COLO829 (cell line): ENCODE measurements at places on chromosomes 5 and 9.
A peak's percentile ranks its signal among the peaks of the same experiment; 100 is the strongest.

GRCh38 chr9:98306384-98307145, 51.1 kb upstream of the TBC1D2 start:
- DNase-seq, result no peak

DNA sequence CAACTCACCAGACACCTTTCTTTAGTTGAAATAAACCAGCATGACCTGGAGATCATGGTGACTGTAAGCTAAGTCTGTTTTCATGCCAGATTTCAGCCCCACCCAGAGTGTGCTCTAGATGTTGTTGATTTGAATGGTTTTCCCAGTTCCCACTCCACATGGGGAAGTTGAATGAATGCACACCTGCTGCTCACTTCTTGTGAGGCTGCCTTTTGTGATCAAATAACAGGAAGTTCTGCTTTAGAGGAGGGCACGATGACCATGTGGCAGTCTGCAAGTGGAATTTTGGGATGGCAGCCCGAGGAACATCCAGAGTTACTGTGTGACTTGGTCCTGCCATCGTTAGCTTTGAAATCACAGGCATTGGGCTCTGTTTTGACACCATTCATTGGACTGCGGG, 18.7 kb downstream of the SLC46A2 start:
- DNase-seq, result no peak

DNA sequence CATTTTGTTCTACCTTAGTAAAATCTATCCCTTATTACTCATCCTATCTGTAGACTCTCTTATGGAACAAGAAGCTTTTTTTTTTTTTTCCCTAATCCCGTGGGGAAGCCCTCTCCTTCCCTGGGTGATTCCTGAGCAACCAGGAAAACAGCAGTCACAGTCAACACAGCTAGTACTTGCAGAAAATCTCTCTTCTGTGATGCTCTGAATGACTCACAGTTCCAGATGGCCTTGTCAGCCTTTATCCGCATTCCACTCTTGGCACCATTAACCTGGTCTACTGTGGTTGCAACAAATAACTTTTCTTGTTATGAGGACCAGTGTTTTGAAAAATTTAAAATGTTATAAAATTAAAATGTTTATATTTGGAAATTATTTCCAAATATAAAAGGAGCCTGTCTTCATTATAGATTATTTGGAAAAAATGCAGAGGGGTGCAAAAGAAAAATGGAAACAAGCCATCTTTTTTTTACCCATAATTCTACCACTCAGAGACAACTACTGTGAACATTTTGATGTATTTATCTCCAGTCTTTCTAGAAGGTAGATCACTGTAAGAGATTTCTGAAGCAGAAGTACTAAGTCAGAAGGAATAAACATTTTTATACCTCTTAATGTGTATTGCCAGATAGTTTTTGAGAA, 486.7 kb downstream of the RAB3C start:
- DNase-seq, result peak; percentile 69

GRCh38 chr9:128860937-128861336, 20.8 kb downstream of the KYAT1 start:
- DNase-seq, result no peak

- DNase-seq, result no peak
These were observed 11.8 kb upstream of the SCGB3A1 start for GRCh38 chr5:180603076-180603594.

DNA sequence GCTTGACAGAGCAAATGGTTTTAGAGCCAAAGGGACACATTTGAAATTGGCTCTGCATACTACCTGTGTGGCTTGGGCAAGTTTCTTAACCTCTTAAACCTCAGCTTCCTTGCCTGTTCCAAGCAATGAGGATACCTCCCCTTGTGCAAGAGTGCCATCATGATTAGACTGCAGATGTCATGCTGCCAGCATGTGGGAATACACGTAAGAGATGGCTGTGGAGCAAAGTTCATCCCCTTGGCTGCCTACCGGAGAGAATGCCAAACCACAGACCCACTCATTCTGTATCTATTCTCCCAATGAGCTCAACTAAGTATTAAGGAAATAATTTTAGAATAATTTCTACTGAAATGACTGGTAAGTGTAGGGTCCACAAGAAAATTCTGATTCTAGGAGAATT, 101.3 kb downstream of the WDR41 start:
- no peak for DNase-seq

DNA sequence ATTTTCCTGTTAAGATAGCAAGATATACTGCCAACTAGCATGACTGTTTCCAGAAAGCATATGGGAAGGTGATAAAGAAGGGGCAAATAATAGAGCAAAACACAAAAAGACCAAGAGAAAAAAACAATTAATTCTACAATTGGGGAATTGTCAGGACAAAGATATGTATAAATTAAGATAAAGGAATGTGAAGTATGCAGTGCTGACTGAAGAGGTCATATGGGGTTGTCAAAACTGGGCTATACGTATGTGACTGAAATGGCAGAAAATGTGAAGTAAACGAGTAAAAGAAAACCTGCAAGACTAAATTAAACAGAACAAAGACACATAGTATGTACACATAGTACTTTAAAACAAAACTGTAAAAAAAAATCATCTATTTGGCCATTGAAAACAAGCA, 222.3 kb downstream of the ARL15 start:
- no peak for DNase-seq
